ENCODE measurements at places on chromosomes 11 and 22. TPM values are rescaled to one million over a fixed set of nuclear protein-coding genes. Genes with fewer than 3 reads are reported as not detected.

- peaks cover 11% of the 10 kb centered on the region for H3K36me3 ChIP-seq
- no peak for DNase-seq
- peaks cover 31% of the 10 kb centered on the region for H3K4me1 ChIP-seq
- no peaks in the 10 kb centered on the region for H3K27me3 ChIP-seq
These were observed 66.3 kb downstream of the LDLRAD3 start for GRCh38 chr11:36010010-36010740.

GRCh38 chr22:27892064-27892463 lies 27.0 kb downstream of the PITPNB start:
- peaks cover 21% of the 10 kb centered on the region for H3K4me1 ChIP-seq
- no peak for DNase-seq
- H3K27ac ChIP-seq, result no peak overlapping the region
- no peak overlapping the region for H3K4me3 ChIP-seq

DNA sequence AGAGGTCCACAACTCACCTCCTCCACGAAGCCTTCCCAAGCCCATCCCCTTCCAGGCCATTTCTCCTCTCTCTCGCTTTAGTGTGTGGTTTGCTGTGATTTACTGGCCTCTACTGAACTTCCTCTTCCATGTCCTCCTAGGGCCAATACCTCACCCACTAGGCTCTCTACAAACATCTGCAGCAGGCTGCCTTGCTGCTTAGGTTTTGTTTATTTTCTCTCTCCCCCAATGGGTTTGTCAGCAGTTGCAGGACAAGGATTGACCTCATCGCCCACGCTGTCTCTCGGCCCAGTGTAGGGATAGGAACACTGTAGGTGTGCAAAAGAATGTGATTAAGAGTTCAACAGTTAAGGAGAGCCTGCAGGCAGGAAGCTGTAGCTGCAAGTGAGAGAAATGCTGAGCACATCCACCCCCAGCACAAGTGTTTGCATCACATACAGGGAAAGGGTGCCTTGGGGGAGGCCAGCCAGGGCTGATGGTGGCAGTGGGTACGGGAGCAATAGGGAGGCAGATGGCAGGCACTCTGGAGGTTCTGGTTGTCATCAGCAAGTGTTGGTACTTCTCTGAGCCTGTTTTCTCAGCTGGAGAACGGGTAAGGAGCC lies 1.4 kb downstream of the PC start:
- peaks cover 26% of the 10 kb centered on the region for H3K4me1 ChIP-seq
- H3K27me3 ChIP-seq, result peaks cover 17% of the 10 kb centered on the region
- DNase-seq, result no peak
- H3K4me3 ChIP-seq, result peak overlapping the region; percentile 87
- H3K36me3 ChIP-seq, result peaks cover 2% of the 10 kb centered on the region
- peak overlapping the region; percentile 94 for H3K27ac ChIP-seq

Gene SPCS2
- total RNA-seq, result 116 TPM

GRCh38 chr11:95138448-95138847 lies 48.8 kb downstream of the ENDOD1 start:
- no peak overlapping the region for H3K27ac ChIP-seq
- no peak for DNase-seq
- H3K4me1 ChIP-seq, result no peaks in the 10 kb centered on the region

GRCh38 chr11:45756384-45757010 lies 48.5 kb upstream of the SLC35C1 start:
- H3K36me3 ChIP-seq, result no peaks in the 10 kb centered on the region
- no peak for DNase-seq
- no peak overlapping the region for H3K27ac ChIP-seq
- H3K4me1 ChIP-seq, result peaks cover 27% of the 10 kb centered on the region

DNA sequence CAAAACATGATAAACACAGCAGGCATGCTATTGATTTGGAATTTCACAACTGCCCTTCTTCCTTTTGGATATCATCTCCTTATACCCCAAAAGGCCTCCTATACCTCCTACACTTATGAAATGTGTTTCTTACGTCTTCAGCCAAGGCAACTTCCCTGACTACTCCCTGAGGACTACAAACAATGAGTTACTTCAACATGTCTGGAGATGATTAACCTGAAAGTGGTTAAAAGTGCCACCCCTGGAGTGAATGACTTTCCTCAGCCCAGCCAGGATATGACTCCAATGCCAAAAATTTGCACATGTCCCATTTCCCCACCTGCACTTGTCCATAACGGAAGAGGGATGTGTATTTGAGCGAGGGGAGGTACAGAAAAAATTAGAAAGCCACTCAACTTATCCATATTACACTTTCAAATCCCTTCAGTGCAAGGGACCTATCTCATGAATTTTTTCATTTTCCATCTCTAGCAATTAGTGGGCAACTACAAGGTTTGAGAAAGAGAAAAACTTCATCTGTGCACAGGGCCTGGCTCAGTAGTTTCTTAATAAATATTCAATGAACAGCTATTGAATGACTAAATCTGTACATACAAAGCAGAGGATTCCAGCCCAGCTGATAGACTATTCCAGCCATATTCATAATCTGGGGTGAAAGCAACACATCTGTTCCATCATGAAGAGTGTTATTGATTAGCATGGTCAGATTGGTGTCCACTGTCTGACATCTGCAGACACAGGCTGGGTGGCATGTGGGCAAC lies 36.8 kb downstream of the KIRREL3 start:
- H3K36me3 ChIP-seq, result no peaks in the 10 kb centered on the region
- H3K27me3 ChIP-seq, result no peaks in the 10 kb centered on the region
- H3K4me1 ChIP-seq, result peaks cover 6% of the 10 kb centered on the region
- DNase-seq, result no peak
- no peak overlapping the region for H3K4me3 ChIP-seq

DNA sequence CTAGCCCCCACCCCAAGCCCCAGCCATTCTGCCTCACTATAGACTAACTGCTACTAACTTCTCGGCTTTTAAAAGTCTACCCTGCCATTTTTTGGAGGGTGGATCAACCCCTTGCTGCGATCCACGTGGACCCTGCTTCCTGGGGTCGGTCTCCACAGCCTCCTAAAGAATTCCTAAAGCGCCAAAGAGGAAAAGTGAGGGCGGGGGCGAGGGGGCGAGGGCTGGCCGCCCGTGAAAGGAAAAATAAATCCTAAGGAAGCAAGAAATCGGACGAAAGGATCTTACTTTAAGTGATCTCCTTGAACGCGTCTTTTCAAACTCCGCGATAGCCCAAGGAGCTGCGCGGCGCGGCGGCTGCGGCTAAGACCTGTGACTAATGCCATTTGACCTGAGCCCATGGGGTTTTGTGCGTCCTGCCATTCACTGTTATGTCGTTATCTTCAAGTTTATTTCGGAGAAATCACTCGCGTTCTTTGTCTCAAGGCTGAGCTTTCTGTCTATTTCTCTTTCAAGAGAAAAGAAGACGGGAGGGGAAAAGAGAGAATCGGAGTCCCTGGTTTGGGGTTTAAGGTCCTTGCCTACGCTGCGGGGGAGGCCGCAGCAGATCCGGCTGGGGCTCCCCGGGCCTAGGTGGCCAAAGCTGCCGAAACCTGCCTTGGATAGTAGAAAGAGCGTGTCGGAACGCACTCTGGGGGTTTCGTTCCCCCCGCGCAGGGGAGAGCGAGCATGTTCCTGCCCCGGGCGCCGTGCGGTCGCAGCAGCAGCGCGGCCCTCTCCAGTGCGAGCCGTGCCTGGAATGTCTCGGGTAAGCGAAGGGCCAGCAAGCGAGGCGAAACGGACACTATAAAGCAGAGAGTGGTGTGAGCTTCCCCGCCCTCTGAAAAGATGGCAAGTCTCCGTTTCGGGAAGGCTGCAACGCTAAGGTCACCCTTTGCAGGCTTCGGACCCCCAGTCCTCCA lies 2.8 kb upstream of the DBX1 start:
- H3K4me3 ChIP-seq, result peak overlapping the region; percentile 74
- peaks cover 100% of the 10 kb centered on the region for H3K27me3 ChIP-seq
- H3K36me3 ChIP-seq, result no peaks in the 10 kb centered on the region
- no peak overlapping the region for H3K27ac ChIP-seq
- peaks cover 68% of the 10 kb centered on the region for H3K4me1 ChIP-seq

DNA sequence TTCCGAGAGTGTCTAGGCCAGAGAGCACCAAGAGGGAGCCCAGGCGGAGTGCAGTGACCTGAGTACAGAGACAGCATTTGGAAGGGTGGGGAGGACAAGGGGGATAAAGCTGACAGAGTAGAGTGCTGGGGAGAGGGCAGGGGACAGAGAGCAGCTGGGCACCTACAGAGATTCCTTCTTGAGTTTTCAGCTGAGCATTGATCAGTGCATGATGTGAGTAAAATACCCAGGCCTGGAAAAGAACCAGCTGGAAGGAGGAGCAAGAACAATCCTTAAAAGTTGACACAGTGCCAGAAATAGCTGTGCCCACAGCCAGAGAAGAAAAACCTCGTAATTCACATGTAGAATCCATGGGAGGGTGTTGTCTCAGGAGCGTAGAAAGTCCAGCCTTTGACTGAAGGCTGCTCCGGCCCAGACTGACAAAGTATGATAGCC lies 33.9 kb upstream of the PANX2 start:
- H3K27me3 ChIP-seq, result no peaks in the 10 kb centered on the region
- DNase-seq, result no peak
- H3K4me3 ChIP-seq, result no peak overlapping the region
- H3K36me3 ChIP-seq, result no peaks in the 10 kb centered on the region
- H3K4me1 ChIP-seq, result no peaks in the 10 kb centered on the region

Gene LDHAL6A
- not detected for total RNA-seq

Gene C22orf31
- total RNA-seq, result not detected

DNA sequence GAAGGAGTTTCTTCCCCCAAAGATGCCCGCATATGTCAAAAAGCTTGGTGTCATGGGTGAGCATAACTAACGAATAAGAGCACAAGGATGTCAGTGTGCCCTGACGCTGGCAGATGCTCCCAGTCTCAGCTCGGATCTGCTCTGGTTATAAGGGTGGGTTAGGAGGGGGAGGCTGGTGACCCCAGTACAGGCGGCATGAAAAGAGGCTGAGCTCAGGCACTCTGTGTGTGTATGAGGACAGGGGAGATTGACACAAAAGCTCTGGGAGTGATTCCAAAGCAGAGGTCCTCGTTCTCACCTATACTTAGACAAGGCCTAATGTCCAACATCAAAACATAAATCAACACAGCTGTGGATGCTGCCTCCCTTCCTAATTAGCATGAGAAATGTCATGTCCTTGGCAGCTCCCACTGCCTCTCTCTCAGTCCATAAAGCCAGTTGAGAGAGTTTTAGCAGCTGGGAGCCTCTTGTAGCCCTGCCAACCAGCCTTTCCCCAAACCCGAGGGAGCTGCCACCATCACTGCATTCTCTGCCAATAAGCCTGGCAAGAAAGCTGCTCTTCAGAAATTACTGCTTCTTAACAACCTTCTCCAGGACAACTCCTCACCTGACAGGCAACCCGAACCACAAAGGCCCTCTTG lies 59.8 kb downstream of the SC5D start:
- peaks cover 17% of the 10 kb centered on the region for H3K4me1 ChIP-seq
- no peak for DNase-seq

- H3K4me1 ChIP-seq, result peaks cover 16% of the 10 kb centered on the region
- H3K27me3 ChIP-seq, result no peaks in the 10 kb centered on the region
- H3K4me3 ChIP-seq, result no peak overlapping the region
These were observed 200.6 kb downstream of the CEP164 start for GRCh38 chr11:117528097-117528721.

- H3K4me1 ChIP-seq, result peaks cover 25% of the 10 kb centered on the region
- no peak overlapping the region for H3K27ac ChIP-seq
- no peaks in the 10 kb centered on the region for H3K27me3 ChIP-seq
- peaks cover 11% of the 10 kb centered on the region for H3K36me3 ChIP-seq
- no peak overlapping the region for H3K4me3 ChIP-seq
These were observed 17.7 kb upstream of the ADORA2A start for GRCh38 chr22:24409707-24410106.

DNA sequence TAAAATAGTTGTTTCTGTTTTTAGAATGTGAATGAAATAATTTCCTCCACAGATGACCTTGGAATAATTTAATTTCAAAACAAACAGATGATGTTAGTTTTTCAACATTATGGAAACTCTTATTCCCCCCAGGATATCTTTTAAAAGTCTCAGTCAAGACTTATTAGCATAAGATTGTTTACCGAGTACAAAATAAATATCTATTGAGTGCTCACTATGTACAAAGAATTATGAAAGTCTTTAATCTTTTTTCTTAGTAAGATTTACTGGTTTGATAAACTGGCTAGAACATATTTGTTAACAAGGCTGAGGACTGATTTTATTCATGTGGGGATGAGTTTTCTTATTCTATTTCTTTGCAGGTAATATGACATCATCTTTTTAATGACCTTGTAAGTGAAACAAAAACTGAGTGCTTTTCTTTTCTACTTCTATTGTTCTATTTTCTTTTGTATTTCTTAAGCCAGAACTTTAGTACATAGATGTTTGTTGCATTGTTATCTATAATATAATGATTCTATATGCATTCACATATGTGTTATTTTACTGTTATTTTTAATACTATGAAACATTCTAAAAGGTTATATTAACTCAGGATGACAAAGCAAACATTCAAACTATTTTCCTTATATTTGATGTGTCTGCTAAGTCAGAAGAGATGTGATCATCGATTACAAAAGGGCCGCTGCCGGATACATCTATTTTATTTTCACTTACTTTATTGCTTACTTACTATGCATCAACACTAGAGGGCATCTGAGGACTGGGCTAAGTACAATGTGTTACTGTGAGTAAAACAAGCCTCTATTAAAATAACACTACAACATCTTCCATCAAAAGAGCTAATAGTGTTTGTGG lies 111.0 kb upstream of the ARHGAP42 start:
- H3K27ac ChIP-seq, result no peak overlapping the region
- H3K27me3 ChIP-seq, result no peaks in the 10 kb centered on the region
- peaks cover 9% of the 10 kb centered on the region for H3K4me1 ChIP-seq
- DNase-seq, result no peak

Gene ANO9
- total RNA-seq, result 16.6 TPM

Gene CCDC117
- 39.0 TPM for total RNA-seq

GRCh38 chr11:94454301-94454700 lies 39.3 kb downstream of the MRE11 start:
- no peak overlapping the region for H3K27ac ChIP-seq
- H3K4me1 ChIP-seq, result no peaks in the 10 kb centered on the region
- H3K36me3 ChIP-seq, result peaks cover 13% of the 10 kb centered on the region
- no peak for DNase-seq
- no peaks in the 10 kb centered on the region for H3K27me3 ChIP-seq
